Stromal cell of bone marrow (primary cell): ENCODE measurements at places on chromosomes 2 and 18.

GRCh38 chr2:144529841-144530240, 9.9 kb upstream of the ZEB2 start:
- DNase-seq, result no peak

- no peak for DNase-seq
Observed at GRCh38 chr2:4898706-4899105, 793.5 kb upstream of the SOX11 start.

DNA sequence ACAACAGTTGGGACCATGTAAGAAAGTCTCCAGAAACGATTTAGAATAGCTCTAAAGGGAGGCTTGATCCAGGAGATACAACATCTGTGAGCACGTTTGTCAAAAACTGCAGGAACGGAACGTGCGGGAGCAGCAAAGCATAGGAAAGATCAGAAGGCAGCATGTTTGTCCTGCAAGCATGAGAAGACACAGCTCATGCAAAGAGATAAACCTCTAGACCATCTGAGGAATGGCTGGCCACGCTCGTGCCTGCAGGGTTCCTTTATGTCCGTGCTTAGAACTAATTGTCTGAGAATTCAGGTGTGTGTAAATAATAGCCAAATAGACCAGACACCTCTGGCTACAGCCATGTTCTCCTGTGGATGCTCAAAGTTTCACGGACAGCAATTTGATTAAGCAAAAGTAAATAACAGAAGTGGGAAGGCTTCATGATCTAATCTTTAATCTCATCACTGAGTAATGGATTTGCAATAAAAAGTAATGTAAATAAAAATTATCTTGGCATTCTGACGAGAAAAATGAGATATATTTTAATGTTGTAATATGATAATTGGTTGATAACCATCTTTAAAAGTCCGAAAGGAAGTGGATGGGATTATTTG, 534.8 kb upstream of the CDH7 start:
- DNase-seq, result no peak

DNA sequence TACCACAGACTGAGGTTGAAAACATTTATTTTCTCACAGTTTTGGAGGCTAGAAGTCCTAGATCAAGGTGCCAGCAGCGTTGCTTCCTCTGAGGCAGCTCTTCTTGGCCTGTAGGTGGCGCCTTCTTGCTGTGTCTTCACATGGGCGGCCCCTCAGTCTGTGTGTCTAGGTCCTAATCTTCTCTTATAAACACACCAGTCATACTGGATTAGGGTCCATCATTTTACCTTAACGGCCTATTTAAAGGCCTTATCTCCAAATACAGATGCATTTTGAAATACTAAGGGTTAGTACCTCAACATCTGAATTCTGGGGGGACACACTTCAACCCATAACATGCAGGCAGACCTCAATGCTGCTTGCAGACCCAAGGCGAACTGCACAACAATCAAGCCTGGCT, 4.4 kb upstream of the RMC1 start:
- peak; percentile 57 for DNase-seq

- no peak for DNase-seq
Observed at GRCh38 chr2:11157731-11158130, 2.5 kb downstream of the SLC66A3 start.

DNA sequence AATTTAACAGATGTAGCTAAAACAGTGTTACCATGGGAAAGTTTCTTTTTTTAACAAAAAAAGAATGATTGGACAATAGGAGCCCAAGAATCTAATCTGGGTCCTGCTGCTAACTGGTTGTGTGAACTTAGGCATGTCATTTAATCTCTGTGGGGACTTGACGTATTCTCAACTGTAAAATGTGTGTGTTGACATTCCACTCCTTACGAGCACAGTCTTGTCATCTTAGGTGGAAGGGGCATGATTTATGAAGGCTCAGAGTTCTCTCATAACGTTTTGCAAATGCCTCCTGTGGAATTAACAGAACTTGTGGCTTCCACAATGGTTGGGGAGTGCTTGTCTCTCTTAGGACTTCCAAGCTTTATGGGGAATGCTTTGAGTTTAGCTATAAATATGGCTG, 125.9 kb upstream of the SATB2 start:
- no peak for DNase-seq

DNA sequence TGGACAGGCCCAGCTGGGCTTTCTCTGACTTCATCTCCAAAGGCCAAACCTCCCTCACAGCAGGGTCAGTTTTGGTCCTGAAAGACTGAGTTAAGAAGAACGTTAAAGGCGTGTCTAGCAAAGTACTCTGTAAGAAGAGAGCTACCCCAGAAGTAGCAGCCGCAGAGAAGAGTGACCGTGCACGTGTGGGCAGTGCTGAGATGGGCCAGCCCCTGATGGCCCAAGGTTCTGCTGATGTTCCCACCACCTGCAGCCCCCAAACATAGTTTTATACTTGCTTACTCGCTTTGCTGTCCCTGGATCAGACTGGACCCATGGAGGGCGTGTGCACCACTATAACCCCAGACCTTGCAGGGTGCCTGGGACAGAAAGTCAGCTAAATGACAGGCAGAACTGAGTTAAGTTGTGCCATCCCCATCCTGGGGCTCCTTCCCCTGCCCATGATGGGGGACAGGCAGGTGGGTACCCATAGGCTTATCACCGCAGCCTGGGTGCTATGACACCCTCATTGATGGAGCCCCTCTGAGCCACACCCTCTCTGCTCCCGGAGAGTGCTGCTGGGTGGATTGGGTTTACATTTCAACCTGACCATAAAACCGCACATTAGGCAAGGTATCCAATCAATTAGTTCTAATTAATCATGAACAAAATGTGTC, 367.3 kb upstream of the HS6ST1 start:
- DNase-seq, result no peak

DNA sequence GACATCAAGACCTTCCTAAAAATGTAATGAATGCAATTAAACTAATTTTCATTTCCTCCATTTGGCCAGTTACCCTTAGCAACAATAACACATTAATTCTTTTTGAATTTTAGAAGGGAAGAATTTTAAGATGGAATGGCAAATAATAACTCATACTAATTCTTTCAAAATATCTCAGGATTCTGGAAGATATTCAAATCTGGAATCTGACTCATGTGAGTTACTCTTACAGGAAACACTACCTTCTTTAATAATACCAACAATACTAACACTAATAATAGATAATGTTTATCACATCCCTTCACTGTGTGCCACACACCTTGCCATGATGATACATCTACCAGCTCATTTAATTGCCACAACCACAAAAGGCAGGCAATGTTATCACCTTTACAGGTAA, 46.4 kb downstream of the ZNF521 start:
- DNase-seq, result no peak

GRCh38 chr2:62576276-62576939, 70.4 kb upstream of the TMEM17 start:
- no peak for DNase-seq

- DNase-seq, result peak; percentile 4
Observed at GRCh38 chr2:147628971-147629421, 215.8 kb upstream of the ACVR2A start.

DNA sequence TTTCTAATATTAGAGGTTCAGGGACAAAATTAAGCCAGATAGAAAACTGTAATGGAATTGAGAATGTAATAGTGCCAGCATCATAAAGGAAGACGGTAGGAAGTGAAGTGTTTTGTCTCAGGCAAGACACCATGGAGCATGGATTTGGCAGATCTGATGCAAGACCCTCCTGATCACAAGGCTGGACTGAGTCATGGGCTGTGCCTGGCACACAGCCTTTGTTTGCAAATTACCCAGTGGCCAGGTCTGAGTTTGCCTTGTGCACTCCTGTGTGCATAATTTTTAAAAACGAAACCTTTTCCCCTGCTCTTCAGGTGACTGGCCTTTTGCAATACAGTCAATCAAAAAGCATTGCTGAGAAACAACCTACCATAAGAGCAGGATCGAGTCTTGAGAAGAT, 2.0 kb upstream of the UPP2 start:
- DNase-seq, result peak; percentile 11

DNA sequence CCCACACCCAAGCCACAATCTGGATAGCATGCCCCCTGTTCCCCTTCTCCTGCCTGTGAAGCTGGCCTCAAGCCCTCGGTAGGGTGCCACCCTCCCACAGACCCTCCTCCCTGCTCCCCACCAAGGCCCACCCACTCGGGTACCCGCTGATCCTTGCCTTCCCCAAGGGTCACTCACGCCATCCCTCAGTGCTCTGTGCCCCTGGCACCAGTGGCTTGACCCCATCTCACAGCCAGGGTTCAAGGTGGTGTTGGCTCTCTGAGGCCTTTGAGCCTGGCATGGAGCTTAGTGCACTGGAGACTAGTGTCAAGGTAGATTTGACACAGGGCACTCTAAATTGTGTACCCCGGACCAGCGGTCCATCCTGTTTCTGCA, 11.9 kb downstream of the ADRA2B start:
- no peak for DNase-seq

GRCh38 chr18:62480927-62481326, 41.9 kb upstream of the ZCCHC2 start:
- DNase-seq, result no peak

DNA sequence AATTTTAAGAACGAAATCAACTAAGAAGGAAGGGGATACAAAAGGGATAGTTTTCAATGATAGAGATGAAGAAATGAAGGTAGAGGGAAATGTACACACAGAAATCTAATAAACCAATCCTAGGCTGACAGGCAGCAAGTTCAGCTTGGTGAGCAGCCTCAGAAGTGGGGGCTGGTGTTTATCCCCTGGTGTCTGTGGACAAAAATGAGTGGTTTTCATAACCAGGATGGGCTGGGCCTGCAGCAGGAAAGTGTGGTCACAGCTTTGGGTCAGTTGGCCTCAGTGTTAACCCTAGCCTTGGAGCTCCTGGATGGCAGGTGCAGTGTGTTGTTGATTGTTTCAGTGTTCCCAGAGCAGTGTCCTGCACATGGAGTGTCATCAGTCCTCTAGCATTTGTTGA, 14.3 kb downstream of the IL18R1 start:
- DNase-seq, result no peak

- DNase-seq, result no peak
Observed at GRCh38 chr2:136058262-136058661, 59.7 kb downstream of the CXCR4 start.

DNA sequence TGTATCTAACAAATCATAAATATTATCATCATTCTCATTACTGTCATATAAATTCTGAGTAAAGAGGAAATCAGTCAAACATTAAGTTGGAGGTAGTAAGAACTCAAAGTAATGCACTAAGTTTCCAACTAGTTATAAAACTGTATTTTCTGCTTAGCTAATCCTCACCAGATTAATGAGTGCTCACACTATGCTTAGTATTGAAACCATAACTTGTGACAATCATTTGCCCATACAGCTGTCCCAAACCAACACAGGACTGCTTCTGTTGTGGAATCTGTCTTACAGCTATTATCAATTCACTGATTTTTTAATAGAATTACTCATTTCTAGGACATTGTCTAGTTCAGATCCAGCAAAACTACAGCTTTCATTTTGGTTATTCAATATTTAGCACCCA, 41.5 kb upstream of the TANK start:
- DNase-seq, result no peak

DNA sequence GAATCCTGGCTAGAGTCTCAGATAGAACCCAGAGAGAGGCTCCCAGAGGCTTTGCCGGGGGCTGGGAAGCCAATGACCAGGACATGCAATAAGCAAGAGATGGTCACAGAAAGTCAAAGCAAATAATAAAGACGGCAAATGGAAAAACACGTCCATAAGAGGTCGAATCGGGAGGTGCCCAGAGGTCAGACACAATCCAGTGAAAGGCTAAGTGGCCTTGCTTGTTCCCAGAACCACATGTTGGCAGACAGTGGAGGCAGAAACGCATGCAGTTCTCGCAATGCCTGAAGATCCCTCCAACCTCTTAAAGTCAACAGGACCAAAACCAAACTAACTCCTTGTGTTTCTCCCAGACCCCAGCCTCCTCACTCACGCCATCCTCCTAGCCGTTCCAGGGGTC, 3.0 kb downstream of the CYB5A start:
- no peak for DNase-seq

GRCh38 chr18:35241448-35241804, 592 bp downstream of the ZNF397 start:
- DNase-seq, result no peak

DNA sequence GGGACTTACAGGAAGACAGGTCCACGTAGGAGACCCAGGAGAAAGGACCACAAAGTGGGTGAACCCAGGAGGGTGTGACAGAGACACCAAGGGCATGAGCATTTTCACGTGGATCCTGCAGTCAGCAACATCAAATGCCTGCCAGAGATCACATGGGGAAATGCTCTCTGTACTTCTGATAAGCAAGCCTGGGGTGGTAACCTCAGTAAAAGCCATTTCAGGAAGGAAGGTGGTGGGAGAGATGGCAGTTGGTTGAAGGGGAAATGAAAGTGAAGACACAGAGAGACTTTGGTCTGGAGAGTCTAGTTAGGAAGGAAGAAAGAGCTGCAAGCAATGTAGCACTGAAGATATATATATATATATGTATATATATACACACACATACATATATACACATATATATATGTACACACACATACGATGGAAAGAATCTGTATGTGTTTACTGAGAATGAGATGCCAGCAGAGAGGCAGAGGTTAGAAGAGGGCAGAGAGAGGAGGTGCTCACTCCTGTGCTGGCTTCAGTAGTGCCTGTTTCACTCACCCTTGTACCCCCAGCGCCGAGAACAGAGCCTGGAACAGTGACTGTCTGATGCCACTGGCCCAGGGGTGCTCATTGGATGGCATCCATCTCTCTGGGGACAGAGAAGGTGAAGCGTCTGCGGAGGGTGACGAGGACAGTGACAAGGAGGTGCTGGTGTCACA, 314.9 kb downstream of the AFF3 start:
- no peak for DNase-seq

GRCh38 chr2:117492209-117492851, 322.2 kb upstream of the DDX18 start:
- no peak for DNase-seq

- peak; percentile 40 for DNase-seq
Observed at GRCh38 chr18:63439334-63439733, 17.1 kb upstream of the VPS4B start.

- no peak for DNase-seq
Observed at GRCh38 chr2:186308347-186308746, 177.7 kb upstream of the ZC3H15 start.

DNA sequence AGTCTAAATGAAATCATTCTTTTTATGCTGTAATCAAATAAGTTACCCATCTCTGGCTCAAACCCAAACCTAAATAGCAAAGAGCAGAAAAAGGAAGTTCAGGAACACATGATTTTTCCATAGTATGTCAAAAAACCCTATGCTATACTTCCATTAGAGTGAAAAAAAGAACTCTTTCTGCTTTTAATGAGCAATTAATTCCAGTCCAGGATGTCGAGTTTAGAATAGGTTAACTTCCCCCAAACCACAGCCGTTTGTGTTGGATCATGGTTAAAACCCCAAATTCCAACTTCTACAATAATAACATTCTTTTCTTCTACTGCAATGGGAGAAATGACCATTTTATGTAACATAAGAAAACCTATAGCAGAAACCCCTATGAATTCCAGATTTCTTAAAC, 171.1 kb upstream of the NRP2 start:
- DNase-seq, result peak; percentile 9

- DNase-seq, result no peak
Observed at GRCh38 chr2:14998546-14998945, 366.0 kb downstream of the LRATD1 start.

- DNase-seq, result no peak
Observed at GRCh38 chr2:152825834-152826233, 107.4 kb downstream of the ARL6IP6 start.

- DNase-seq, result peak; percentile 66
Observed at GRCh38 chr2:203909261-203909967, 27.1 kb upstream of the ICOS start.
